ENCODE measurements at places on chromosomes 7 and 10. TPM values are rescaled to one million over a fixed set of nuclear protein-coding genes. Genes with fewer than 3 reads are reported as not detected.

Gene SPDYE3
- total RNA-seq = not detected

Gene NUTM2E
- total RNA-seq = 1.3 TPM

Gene TAS2R41
- not detected for total RNA-seq

Gene RTKN2
- total RNA-seq = 4.3 TPM

Gene MRLN
- total RNA-seq = not detected

Gene GLI3
- 15.5 TPM for total RNA-seq

Gene MMD2
- 16.2 TPM for total RNA-seq

Gene DLX5
- total RNA-seq = 1.6 TPM

Gene DNAH11
- 2.2 TPM for total RNA-seq

Gene PKD2L1
- total RNA-seq = 4.8 TPM

Gene MAGI2
- total RNA-seq = 194 TPM

Gene KNDC1
- total RNA-seq = 130 TPM

Gene SPDYE8
- not detected for total RNA-seq

Gene THSD7A
- total RNA-seq = 10.4 TPM

Gene CPVL
- 20.2 TPM for total RNA-seq
